HT1080 (cell line): ENCODE measurements at places on chromosomes 3 and 15.

DNA sequence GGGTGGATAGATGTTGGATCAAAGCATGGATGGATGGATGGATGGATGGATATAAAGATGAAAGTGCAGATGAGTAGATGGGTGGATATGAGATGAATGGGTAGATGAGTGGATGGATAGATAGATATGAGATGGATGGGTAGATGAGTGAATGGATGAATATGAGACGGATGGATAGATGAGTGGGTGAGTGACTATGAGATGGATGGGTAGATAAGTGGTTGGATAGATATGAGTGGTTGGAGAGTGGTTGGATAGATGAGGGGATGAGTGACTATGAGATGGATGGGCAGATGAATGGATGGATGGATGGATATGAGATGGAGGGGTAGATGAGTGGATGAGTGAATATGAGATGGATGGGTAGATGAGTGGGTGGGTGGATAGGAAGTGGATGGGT is 204.6 kb upstream of the TLE3 start:
- DNase-seq, result no peak

DNA sequence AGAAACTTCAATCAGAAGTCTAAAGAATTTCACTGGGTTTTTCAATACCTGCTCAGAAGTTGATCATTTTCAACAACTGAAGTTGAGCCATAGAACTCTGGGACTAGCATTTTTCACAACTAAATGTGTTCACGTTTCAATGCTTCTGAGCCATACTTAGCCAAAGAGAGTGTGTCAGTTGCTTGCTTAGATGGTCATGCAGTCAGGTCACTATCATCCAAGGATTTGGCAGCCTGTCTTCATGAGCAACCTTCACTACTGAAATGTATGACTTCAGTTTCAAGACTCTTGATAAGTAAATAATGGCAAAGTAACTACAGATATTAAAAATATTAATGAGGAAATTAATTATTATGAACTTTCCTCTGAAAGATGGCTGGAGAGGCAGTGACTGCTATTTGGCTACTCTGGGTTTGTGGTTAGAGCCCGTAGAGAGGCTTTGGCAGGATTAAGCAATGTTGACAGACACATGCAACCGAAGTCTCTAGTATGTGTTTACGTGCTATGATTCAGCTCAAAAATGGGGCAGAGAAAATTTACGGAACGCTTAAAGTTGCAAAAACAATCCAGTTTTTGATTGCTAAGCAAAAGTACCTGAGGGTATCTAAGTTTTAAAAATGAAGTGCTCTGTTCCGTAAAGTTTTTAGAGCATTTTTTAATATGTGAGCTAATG is 133.8 kb downstream of the GMNC start:
- no peak for DNase-seq

GRCh38 chr3:136751316-136752171 is 634 bp downstream of the STAG1 start:
- DNase-seq, result peak; percentile 81

- peak; percentile 43 for DNase-seq
These were observed 1.5 kb upstream of the RBM15B start for GRCh38 chr3:51389423-51390183.

DNA sequence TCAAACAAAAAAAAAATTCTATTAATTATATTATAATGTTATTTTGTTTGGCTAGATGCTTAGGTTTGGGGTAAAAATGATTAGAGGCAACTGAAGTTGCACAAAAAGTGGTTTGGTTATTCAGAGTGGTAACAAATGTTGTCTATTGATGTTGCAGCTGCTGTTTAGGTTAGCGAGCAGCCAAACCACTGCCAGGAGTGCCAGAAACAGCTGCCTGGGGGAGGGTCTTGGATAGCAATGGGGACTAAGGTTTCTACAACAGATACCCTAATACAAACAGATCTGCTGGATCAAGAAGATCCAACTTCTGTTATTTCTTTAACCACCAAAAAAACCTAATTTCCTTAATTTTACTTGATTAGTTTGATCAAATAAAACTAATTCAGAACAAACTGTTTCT is 26.6 kb downstream of the BTLA start:
- no peak for DNase-seq

GRCh38 chr15:41011055-41011815 is 58.0 kb downstream of the CHAC1 start:
- no peak for DNase-seq

GRCh38 chr3:143563786-143564185 is 284.5 kb downstream of the SLC9A9 start:
- DNase-seq, result no peak

- no peak for DNase-seq
These were observed 27.4 kb upstream of the CHST2 start for GRCh38 chr3:143092191-143092590.

DNA sequence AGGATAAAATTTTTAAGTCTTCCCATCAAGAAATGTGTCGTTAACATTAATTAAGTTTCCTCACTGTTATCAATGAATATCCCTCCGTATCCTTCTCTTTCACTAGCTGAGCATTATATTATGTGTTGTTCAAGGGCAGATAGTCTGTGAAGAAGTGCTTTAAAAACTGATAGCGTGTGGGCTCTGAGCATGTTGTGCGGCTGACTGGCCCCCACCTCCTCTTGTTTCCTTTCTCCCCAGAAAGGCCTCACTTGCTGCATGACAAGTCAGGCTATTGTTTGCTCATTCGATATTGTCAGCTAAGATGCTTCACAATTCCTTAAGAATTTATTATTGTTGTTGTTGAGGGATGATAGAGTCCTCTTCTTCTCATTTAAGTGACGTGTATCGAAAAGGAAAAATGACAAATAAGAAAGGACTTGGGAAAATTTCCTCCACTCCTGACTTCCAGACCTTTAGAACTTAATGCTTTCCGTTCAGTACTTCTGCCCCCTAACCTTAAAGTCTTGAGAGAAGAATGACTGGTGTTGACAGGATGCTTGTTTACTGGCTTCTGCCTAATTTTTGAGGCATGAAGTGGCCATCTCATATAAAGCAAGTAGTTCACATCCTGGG is 298.3 kb downstream of the LPP start:
- no peak for DNase-seq

DNA sequence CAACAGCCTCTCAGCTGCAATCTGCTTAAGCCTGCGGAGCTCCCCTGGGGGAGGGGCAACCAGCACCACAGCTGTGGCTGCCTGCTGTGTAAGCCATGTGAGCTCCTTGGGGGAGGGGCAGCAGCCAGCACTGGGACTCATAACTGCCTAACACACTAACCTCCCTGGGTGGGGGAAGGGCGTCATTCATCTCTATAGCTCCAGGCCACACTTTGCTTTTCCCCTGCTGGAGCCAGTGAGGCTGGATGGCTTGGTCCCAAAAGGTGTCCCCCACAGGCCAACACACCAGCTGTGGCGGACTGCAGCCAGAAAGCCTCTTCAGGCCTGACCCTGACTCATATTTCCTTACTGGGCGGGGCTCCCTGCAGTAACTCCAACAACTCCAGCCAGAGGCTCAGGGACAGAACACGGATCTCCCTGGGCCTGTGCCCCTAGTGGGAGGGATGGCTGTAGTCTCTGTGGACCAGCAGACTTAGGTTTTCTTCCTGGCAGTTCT is 129.8 kb downstream of the PPM1L start:
- peak; percentile 92 for DNase-seq

DNA sequence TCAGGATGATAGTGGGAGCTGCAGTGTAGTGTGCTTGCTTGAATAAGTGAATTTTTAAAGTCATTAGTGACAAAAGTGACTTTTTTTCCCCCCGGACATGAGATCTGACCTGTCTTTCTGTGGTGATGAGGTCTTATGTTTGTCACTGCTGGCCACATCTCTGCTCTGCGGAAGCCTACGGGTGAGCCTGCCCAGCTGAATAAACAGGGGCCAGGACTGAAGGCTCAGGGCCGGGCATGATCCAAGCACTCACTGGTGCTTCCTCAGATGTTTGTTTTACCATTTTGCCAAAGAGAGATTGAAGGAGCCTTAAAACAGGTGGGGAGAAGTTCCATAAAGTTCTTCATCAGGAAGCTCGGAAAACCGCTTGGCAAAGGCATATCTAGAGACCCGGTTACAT is 35.0 kb downstream of the RPL39L start:
- no peak for DNase-seq

DNA sequence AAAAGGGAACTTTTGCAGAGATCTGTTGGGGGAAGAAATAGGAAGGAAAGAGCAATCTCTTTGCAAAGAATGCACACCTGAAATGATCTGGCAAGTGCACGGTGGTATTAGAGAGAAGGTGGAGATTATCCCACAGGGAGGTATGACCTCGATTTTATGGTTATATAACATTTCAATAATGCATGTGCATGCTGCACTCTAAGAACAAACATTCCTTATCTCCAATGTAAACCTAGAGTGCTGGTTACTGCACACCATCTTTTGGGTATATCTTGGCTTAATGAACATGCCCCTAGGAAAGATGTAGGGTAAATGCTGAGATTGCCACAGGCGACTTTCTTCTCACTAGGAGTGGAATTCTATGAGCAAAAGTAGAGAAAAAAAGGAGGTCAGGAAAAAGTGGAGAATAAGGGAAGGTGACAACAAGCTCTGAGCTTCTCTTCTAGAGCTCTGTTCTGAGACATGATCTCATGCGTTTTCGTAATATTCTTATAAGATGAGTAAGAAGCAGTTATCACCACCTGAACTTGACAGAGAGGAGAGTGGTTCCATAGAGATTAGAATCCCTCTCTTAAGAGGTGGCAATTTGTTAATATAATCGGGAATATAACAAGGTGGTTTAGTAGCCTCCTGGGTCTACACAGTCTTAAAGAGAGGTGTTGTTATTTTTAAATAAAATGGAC is 117.5 kb upstream of the TMC3 start:
- DNase-seq, result no peak

- DNase-seq, result no peak
These were observed 1.7 kb downstream of the RASL12 start for GRCh38 chr15:65066001-65066634.

GRCh38 chr3:186003610-186004009 is 65.8 kb upstream of the TRA2B start:
- DNase-seq, result no peak

DNA sequence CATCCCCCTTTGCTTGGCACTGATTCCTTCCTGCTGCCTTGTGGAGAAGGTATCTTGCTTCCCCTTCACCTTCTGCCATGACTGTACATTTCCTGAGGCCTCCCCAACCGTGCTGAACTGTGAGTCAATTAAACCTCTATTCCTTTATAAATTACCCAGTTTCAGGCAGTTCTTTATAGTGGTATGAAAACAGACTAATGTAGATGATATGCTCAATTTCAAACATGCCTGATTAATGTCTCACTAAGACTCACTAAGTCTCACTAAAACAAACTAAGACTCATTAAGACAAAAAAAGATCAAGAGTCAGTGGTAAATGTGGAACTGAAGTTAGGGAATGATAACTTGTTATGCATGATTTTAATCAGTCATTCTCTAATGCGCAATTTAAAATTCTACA is 606.6 kb downstream of the RBMS3 start:
- peak; percentile 40 for DNase-seq
